ENCODE measurements at places on chromosomes 11 and 22.

GRCh38 chr11:133171374-133171773 is 360.9 kb downstream of the OPCML start:
- DNase-seq, result no peak

DNA sequence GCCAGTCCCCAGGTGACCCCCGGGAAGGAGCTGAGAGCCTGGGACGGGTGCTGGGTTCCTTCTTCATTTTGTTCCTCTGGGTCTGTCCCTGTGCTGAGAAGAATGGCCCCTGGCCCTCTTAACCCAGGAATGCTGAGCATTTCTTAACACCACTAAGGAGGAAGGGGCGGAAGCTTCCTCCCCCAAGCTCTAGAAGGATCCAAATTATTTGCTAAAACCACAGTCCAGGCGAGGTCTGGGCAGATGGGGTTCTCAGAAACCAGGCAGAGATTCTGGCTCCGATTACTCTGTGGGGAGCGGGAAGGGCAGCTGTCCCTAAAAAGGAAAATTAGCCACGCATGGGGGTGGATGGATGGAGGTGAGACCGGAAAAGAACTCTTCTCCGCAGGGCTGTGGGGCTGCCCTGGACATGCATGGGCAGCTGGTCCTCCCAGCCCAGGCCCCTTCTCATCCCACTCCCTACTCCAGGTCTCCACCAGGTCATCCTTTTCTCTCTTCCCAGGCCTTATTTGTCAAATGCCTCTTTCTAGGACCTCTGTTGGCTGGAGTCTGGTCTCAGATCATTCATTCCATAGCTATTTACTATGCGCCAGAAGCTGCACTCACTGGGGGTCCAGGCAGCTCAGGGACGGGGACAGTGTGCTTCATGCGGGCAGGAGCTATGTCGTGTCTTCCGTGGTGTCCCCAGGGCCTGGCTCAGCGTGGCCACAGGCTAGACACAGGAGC is 45.0 kb upstream of the MYH9 start:
- no peak for DNase-seq

DNA sequence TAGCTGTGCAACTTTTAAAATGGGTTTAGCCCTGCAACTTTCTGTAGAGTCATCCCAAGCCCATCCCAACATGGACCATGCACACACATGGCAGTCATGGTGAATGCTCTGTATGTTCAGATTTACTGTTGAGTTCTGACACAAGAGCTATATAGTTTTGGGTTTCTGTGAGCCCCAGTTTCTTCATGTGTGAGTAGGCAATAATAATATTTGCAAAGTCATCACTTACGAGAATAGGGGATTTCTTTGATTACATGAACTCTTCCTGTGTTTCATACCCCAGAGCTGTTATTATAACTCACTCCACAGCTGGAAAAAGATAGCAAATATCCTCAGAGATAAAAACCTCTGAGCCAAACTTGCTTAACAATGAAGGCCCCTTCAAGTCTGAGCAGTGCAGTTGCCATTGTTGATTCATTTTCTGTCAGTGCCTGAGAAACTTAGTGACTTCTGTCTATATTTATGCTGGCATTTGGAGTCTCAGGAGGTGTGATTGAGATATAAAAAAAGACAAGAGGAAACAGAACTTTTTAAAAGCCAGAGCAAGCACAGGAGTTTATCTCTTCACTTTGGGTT is 767.9 kb upstream of the API5 start:
- no peak for DNase-seq

- no peak for DNase-seq
These were observed 39.8 kb downstream of the GAB2 start for GRCh38 chr11:78377625-78378418.

GRCh38 chr11:128759597-128759996 is 65.7 kb downstream of the FLI1 start:
- no peak for DNase-seq

DNA sequence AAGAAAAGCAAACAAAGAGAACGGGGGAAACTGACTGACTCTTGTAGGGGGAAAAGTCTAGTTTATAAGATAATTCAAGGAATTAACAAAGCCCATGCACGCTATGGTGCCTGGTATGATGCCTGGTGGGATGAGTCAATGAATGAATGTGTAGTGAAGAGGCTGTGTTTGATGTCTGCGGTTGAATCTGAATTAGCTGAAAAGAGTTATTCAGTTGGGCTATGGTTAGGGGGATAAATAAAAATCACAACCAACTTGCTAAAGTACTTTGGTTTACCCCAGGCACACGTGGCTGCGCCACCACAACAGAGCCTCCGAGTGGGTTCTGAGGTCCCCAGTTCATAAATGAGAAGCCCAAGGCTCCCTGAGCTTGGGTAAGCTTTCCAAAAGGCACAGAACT is 369.3 kb upstream of the SYN3 start:
- DNase-seq, result no peak

GRCh38 chr22:48957987-48958321 is 869.7 kb downstream of the BRD1 start:
- no peak for DNase-seq

GRCh38 chr11:19696904-19697303 is 15.7 kb upstream of the NAV2 start:
- DNase-seq, result no peak

GRCh38 chr11:3085052-3085451 is 27.8 kb upstream of the CARS1 start:
- DNase-seq, result no peak
